ENCODE measurements at places on chromosomes 12 and 14. TPM values are rescaled to one million over a fixed set of nuclear protein-coding genes. Genes with fewer than 3 reads are reported as not detected.
A peak's percentile ranks its signal among the peaks of the same experiment; 100 is the strongest.

DNA sequence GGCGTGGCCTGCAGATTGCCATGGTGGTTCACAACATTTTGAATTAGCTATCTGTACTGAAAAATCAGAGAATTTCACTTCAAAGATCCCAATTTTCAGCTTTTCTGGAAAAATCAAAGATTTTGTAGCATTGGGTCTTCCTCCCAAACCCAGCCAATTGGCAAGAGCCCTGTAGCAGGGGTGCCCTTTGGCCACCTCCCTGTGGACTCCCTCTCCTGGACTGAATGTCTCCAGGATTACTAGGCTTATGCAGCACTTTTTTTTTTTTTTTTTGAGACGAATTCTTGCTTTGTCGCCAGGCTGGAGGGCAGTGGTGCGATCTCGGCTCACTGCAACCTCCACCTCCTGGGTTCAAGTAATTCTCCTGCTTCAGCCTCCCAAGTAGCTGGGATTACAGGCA lies 9.7 kb downstream of the PSMD9 start:
- no peak for DNase-seq

DNA sequence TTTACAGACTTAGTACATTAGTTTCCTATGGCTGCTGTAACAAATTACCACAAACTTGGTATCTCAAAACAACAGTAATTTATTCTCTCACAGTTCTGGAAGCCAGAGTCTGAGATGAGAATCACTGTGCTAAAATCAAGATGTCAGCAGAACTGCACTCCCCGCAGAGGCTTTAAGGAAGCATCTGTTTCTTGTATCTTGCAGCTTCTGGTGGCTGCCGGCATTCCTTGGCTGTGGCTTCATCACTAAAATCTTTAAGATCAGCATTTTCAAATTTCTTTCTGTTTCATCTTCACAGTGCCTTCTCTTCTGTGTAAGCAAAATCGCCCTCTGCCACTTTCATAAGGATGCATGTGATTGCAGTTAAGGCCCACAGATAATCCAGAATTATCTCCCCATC lies 9.4 kb downstream of the STON2 start:
- no peak for DNase-seq

The KCNJ8 gene
- total RNA-seq: 0.17 TPM

GRCh38 chr14:73728717-73729330 lies 14.6 kb upstream of the PNMA1 start:
- DNase-seq: peak; percentile 94

The PLBD1 gene
- total RNA-seq: 0.34 TPM

- DNase-seq: no peak
These were observed 26.2 kb downstream of the ZC2HC1C start for GRCh38 chr14:75095690-75096089.
